H54 (cell line): ENCODE measurements at places on chromosomes 3 and 15.

DNA sequence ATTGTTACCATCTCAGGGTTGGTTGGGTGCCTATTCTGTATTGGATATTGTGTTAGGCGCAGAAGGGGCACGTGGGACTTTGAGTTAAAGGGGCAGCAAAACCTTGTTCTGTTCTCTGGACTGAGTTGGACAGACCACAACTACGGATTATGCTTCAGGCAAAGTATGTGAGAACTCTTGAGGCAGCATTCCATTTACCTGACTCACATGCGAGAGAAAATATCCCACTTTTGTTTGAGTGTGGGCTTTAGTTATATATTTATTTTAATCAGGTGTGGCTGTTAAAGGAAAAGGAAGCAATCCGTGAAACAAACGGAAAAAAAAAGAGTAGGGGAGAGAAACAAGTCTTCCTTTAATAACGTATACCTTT is 627 bp upstream of the PLS1 start:
- DNase-seq: peak; percentile 42

- DNase-seq: no peak
These were observed 47.0 kb downstream of the HCN4 start for GRCh38 chr15:73321496-73322450.

DNA sequence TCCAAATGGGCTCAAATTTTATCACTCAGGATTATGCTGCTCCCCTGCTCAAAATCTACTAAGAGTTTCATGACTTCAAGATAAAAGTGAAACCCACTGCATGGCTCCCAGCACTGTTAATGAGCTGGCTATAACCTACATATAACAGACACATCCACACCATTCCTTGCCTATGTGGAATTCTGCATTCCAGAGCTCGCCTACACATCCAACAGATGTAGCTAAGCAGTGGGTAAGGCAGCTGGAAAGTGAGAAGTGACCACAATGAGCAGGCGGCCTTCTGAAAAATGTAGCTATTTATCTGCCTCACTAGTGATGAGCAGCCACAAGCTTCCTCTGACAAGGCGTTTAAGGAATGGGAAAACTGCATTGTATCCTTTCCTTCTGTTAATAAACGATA is 92.0 kb upstream of the TRIM42 start:
- DNase-seq: no peak

- no peak for DNase-seq
These were observed 76.1 kb upstream of the DCLK3 start for GRCh38 chr3:36840453-36840921.

DNA sequence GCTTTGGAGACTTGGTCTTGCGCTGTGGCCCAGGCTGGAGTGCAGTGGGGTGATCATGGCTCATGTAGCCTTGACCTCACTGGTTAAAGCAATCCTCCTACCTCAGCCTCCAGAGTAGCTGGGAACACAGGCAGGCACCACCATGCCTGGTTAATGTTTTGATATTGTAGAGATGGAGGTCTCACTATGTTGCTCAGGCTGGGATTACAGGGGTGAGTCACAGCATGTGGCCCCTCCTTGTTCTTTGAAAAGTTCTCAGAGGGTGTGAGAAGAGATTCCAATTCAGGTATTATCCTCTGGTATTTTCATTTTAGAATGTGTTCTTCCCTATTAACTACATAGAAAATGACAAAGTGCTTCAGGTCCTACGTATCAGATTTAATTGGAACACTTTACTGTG is 51.9 kb upstream of the RPL32 start:
- no peak for DNase-seq

DNA sequence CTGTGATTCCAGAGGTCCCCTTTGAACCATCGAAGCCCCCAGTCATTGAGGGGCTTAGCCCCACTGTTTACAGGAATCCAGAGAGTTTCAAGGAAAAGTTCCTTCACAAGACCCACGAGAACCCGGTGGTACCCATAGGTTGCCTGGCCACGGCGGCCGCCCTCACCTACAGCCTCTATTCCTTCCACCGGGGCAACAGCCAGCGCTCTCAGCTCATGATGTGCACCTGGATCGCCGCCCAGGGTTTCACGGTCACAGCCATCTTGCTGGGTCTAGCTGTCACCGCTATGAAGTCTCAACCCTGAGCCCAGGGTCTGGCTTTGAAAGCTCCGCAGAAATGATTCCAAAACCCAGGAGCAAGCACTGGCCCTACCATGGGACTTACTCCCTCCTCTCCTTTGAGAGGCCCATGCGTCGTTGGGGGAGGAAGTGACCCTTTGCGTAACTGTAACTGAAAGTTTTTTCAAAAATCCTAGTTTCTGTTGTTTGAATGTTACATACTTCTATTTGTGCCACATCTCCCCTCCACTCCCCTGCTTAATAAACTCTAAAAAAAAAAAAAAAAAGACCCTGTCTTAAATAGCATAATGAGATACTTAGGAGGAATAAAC is 85.1 kb upstream of the CSPG5 start:
- DNase-seq: no peak

GRCh38 chr3:39295184-39295775 is 15.4 kb upstream of the CX3CR1 start:
- DNase-seq: no peak

DNA sequence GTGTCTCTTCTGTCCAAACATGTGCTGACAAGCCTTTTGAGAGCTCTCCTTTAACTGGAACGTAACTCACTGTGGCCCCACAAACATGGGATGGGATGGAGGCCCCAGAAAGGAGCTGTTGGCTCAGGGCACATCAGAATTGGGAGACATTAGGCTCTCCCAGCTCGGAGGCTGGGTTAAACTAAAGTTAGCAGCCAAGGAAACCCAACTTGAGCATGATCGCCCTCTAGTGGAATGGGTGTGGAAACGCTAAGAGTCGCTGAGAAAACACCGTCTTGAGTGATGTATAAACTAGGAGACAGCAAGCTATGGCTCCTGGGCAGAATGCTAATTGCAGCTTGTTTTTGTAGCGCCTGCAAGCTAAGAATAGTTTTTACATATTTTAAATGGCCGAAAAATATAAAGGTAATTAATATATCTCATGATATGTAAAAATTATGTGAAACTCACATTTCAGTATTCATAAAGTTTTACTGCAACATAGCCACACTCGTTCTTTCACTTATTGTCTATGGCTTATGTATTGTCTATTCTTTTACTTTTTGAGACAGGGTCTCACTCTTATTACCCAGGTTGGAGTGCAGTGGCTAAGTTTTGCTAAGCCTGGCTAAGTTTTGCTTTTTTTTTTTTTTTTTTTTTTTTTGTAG is 138.8 kb upstream of the HACD2 start:
- DNase-seq: peak; percentile 59

GRCh38 chr15:98375513-98376340 is 272.6 kb upstream of the IGF1R start:
- DNase-seq: no peak

GRCh38 chr3:105195260-105195659 is 171.4 kb upstream of the ALCAM start:
- DNase-seq: no peak

- DNase-seq: no peak
These were observed 433.2 kb upstream of the BCHE start for GRCh38 chr3:166270429-166270828.

DNA sequence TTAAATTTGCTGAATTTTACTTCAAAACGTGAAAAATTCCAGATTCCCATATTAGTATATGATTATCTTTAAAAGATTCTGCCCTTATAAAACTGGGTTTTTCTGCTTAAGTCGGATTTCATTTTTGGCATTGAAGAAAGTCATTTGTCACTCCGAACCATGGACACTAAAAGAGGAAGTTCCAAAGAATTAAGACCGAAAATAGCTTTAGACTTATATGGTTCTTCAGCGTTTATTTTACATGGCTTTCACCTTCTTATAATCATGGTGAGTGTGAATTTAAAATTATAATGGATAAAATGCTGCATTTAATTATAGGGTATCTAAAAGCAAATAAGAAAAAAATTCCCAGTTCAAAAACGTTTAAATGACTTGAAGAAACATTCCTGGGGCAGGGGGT is 1.0 kb downstream of the C3orf38 start:
- no peak for DNase-seq

GRCh38 chr15:62993066-62993465 is 49.5 kb upstream of the TPM1 start:
- no peak for DNase-seq

- DNase-seq: no peak
These were observed 72.1 kb downstream of the ADAMTS7 start for GRCh38 chr15:78739206-78739605.

DNA sequence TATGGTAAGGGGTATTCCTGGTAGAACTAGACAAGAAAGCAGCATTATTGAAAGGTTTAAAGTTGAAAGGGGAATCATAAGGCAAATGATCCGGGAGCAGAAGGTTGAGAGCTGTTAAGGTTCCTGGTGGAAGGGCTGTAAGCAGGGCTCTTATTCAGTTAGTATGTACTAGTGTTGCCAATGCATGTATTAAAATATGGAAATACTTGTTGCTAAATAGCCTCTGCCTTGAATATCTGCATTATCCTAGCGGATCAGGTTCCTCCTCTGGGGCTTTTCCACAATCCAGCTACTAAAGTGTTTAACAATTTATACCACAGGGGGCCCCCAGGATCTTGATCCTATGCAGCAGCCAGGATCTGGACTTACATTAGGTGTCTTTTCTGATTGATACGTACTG is 7.3 kb upstream of the COPB2 start:
- DNase-seq: no peak

- DNase-seq: no peak
These were observed 58.8 kb downstream of the LSM3 start for GRCh38 chr3:14237457-14237856.

GRCh38 chr15:89761929-89762328 is 10.9 kb upstream of the MESP1 start:
- DNase-seq: no peak

DNA sequence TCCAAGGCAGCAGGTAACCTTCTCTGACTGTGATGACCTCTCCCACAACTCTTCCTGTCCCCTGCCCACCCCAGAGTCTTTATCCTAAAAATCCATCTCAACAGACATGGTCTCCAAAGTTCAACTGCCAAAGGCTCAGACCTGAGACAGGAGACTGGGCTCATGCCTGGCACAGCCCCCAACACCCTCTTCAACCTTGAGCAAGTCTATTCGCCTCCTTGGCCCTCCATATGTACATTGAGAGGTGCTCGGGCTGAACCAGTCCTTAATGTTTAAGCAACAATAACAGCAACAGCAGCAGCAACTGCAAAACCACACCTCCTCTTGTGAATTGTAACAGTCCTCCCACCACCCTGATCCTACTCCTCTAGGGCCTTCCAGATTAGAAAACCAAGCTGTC is 9.9 kb downstream of the FAM3D start:
- no peak for DNase-seq

- DNase-seq: no peak
These were observed 69.1 kb downstream of the SEMA6D start for GRCh38 chr15:47786371-47786770.

GRCh38 chr15:62832231-62832630 is 210.3 kb upstream of the TPM1 start:
- DNase-seq: no peak

- DNase-seq: peak; percentile 19
These were observed 23.5 kb downstream of the DRD3 start for GRCh38 chr3:114155370-114155821.

DNA sequence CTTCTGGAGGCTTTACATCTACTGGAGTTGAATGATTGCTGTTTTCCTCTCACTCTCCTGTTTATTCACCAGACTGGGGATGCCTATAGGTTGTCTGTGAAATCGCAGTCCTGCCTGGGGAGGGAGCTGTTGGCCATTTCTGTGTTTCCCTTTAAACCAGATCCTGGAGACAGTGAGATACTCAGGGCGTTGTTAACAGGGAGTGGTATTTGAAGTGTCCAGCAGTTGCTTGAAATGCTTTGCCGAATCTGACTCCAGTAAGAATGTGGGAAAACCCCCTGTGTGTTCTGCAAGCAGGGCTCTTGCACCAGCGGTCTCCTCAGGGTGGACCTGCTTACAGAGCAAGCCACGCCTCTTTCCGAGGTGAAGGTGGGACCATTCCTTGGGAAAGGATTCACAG is 4.3 kb upstream of the LRRK1 start:
- DNase-seq: no peak

DNA sequence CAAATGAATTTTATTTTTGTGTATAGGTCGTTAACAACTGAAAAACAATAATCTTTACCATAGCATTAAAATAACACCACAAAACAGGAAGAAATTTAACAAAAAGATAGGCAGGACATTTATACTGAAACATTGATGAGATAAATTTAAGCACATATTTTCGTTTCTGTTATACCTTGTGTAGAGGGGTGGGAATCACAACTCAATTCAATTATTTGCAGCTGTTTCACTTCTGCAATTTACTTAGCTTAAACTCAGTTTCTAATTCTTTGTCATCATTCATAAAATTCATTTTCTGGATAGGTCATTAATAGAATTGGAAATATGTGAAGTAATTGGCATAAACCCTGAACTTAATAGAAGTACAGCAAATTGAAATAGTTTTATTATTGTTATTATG is 42.3 kb downstream of the TP63 start:
- DNase-seq: no peak

DNA sequence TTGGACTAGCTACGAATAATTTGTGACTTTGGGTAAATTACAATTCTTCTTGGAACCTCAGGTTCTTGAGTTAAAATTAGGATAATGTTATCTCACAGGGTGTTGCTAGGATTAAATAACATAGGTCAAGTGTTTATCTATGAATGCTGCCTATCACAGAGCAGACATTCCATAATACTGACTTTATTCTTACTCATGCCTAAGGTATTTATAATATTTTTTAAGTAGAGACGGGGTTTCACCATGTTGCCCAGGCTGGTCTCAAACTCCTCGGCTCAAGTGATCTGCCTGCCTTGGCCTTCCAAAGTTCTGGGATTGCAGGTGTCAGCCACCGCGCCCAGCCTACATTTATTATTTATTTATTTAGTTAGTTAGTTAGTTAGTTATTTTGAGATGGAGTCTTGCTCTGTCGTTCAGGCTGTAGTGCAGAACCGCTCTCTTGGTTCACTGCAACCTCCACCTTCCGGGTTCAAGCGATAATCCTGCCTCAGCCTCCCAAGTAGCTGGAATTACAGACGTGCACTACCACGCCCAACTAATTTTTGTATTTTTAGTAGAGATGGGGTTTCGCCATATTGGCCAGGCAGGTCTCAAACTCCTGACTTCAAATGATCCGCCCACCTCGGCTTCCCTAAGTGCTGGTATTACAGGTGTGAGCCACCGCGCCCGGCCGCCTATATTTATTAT is 741 bp upstream of the ZNF106 start:
- no peak for DNase-seq

- no peak for DNase-seq
These were observed 45.3 kb downstream of the ALDH1L1 start for GRCh38 chr3:126135071-126135405.

DNA sequence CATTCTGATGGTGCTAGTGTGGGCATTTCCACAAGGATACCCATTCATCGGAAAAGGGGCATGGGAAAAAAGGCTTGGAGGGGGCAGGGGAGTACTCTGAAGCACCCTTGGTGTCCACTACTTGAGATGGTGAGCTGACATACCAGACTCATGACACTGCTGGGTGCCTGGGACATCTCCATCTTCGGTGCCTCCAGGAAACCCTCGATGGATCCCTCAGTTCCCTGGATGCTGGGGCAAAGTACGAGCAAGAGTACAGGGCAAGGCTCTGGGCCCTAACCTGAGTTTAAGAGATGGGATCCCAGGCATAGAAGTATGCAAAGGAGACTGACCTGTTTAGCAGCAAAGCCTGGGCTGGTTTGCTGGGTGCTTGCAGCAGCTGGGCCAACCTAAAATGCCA is 5.2 kb upstream of the IP6K1 start:
- no peak for DNase-seq
